ENCODE measurements at places on chromosomes 2 and 18.

GRCh38 chr18:79544386-79544963 is 135.1 kb upstream of the CTDP1 start:
- no peak for DNase-seq

DNA sequence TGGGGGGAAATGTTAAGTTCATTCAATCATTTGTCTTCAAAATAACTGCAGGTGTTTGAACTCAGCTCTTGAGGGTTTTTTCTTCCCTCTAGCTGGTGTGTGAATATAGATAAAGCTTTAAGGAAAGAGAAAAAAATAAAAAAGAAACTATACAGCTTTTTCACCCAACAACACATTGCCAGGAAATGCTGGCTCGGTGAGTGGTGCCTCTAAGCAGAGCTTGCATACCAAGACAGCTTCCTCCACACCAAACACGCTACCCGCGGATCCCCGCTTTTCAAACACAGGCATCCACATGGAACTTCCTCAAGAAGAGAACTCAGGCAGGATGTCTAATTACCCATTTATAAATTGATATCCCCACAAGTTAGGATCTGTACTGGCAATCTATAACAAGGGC is 69.8 kb upstream of the TANK start:
- no peak for DNase-seq

GRCh38 chr2:28894470-28895188 is at the start of gene WDR43:
Gene WDR43 (plus strand): TSS chr2:28894667. CDS start chr2:28894699, 32 bp downstream.
- DNase-seq, result peak; percentile 99

DNA sequence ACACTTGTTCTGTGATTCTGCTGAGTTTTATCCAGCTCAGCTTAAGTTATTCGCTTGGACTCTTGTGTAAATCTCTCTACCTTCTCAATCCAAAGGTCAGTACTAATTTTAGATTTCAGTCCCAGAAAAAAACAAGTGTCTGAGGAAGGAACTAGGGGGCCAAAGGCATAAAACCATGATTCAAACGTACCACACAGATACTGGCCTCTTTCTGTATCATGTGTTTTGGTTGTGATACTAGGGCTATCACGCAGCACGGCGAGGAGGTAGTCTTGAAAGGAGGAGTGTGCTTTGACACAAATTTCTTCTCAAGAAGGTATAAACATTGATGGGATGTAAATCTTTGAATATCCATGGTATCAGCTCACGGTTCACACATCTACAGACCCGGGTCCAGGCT is 8.3 kb downstream of the SERPINE2 start:
- DNase-seq, result no peak

DNA sequence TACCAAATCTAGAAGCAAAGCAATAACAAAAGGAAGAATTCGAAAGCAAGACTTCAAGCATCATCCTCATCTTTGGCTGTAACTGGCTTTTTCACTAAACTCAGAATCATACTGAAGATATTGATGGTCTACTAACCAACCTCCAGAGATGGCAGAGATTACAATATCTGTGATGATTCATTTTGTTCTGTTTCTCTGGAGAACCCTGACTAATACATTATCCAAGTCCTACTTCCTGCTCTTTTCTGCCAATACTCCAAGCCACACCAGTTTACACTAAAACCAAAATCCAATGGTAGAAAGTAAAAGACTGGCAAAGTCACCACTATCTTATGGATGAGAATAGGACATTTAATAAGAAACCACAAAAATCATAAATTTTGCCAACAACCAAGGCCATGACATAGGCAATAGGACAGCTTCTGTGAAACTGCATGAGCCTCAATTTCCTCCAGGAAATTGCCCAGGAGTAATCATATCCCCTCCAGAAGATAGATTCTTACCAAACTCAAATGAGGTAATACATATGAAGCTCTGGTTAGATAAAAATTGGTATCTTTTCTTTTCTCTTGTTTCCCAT is 159.8 kb downstream of the METTL4 start:
- no peak for DNase-seq

DNA sequence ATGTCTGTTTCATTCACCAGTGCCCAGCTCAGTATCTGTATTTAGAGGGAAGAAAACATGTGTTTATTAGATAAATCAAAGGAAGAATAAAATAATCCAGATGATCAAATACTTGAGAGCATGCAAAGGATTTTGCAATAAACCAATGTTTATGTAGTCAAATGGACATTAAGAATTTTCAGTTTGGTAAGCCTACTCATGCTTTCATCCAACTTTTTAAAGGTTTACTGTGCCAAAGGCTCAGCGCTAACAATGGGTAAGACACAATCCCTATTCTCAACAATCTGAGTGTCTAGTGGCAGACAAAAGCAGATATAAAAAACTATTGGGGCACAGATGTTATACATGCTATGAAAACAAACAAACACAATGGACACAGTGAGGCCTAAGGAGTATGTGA is 26.3 kb downstream of the GRB14 start:
- DNase-seq, result no peak

GRCh38 chr2:231198291-231199173 is at the start of gene ARMC9:
Gene ARMC9 (plus strand): TSS chr2:231198631. CDS start chr2:231206239, 7,608 bp downstream.
- DNase-seq, result peak; percentile 90

GRCh38 chr2:109533823-109534222 is 79.9 kb downstream of the SEPTIN10 start:
- no peak for DNase-seq

DNA sequence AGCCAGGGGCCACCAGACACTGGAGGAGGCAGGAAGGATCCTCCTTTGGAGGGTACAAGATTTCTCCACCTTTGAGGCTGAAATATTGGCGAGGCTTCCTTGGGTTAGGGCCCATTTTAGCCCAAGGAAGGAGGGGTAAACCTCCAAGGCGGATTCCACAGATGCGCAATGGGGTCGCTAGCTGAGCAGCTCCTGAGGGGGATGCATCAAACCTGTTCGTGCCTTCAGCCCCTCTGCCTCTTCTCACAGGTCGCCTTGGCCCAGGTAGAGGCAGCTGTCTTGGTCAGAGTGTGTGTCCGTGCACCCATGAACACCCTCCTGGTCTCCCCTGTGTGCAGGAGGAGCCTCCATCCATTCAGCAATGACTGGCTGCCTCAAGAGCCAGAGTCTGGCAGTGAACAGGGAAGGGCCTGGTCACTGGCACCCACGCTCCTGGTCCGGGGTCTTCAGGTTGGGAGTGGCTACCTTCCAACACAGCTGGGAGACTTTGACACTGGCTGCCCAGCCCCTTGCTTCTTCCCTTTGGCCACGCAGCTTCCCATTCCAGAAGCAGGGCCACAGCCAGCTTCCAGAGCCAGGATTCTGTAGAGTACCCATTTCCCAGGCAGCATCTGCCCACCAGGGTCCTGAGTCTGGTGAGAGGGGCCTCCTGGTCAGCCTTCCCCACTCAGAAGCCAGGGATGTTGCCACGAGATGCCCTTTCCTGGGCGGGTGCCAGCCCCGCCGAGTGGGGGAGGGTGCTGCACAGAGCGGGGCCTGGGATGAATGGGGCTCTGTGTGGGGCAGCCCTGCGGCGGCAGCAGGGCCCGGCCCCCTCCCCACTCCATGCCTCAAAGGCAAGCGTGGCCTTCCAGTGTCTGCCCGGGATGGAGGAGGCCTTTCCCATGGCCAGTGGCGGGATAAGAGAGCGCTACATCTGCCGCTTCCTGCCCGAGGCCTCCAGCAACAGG is 95.8 kb upstream of the GPC1 start:
- no peak for DNase-seq

- no peak for DNase-seq
Observed at GRCh38 chr2:67463810-67464209, 66.7 kb downstream of the ETAA1 start.

- no peak for DNase-seq
Observed at GRCh38 chr18:6054256-6054842, 159.0 kb upstream of the TMEM200C start.

GRCh38 chr2:164974221-164974620 is 18.9 kb upstream of the SLC38A11 start:
- no peak for DNase-seq

DNA sequence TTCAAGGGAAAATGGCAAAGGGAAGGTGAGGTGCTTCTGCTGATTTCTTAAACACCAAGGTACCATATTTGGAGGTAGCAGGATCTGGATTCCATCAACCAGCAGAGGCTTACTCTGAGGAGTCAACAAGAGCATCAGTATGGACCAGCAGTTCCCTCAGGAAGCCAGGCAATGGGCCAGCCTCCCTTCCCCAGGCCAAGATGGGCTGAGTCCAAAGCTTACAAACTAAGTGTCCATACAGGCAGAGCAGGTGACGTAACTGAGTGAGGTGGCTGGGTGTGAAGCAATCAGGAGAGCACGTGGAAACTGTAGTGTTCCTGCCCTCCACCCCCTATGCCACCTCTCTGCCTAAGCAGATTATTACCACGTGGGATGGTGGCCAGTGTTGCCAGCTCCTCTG is 134.2 kb upstream of the HNRNPA3 start:
- no peak for DNase-seq

DNA sequence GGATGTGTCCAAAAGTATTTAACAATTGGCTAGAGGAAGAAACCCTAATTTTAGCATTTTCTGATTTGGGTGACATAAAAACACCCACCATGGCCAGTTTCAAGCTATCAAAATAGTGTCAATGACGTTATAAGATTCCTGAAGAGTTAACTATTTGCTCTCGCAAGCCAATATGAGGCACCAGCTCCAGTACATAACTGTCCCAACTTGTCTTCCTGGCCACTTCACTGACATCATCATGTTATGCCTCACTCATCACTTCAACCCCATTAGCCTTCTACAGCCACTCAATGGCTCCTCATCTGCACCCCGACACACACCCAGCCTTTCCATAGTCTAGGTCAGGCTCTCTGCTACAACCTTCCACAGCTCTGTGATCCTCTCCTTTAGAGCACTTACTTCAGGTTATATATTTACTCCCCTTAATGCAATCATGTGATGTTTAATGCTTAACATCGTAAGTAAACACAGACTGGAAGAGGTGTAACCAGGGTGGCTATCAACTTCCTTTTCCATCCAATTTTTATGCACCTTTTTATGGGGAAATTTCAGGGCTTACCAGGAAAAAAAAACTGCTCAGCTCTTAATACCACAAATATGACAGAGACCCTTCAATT is 158.7 kb downstream of the VWC2L start:
- no peak for DNase-seq

DNA sequence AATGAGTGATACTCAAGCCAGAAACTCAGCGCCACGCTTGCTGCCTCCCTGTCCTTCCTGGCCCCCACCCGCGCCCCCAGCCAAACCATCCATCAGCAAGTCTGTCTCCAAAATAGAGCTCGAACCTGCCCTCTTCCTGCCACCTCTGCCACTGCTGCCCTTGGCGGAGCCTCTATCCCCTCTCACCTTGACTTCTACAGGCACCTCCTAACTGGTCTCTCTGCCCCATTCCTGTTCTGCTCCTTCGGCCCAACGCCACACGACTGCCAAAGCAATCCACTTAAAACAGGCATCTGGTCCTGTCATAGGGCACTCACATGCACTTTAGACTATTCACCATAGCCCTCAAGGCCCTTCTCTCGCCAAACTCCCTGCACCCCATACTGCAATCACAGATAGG is 210.3 kb upstream of the SMAD2 start:
- peak; percentile 20 for DNase-seq

GRCh38 chr2:69353360-69353759 is 33.7 kb downstream of the GFPT1 start:
- no peak for DNase-seq

GRCh38 chr2:140775411-140775810 is 1355.4 kb downstream of the LRP1B start:
- DNase-seq, result no peak

DNA sequence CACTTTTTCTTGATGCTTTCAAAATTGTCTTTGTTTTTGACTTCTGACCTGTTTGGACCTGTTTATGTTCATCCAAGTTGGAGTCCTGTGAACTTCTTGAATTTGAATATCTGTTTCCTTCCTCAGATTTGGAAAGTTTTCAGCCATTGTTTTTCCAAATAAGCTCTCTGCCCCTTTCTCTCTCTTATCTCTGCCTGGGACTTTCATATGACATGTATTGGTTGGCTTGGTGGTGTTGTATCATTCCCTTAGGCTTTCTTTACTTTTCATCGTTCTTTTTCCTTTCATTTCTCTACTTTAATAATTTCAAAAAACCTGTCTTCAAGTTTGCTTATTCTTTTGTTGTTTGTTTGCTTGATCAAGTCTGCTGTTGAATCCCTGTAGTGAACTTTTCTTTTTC is 60.1 kb upstream of the LDLRAD4 start:
- DNase-seq, result no peak
